ENCODE measurements at places on chromosomes 4 and X.
A peak's percentile ranks its signal among the peaks of the same experiment; 100 is the strongest.

DNA sequence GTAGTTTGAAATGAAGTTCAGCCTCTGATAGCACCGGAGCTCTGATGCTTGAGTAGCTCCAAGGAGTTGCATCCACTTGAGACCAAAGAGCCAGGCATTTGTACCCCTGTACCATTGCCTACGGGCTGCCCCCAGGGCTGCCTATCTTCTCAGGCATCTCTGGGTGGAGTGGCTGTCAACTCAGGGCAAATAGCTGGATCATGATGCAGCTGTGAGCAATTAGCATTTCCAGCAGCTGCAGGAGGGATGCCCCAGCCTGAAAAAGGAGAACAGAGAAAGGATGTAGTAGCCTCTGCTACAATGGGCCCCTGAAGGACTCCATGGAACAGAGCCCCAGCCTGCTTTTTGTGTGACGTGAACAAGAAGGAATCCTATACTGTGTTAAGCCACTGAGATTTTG, 492.6 kb downstream of the BCOR start:
- DNase-seq, result peak; percentile 6

- no peak for DNase-seq
Observed at GRCh38 chr4:30386266-30386895, 333.8 kb upstream of the PCDH7 start.

DNA sequence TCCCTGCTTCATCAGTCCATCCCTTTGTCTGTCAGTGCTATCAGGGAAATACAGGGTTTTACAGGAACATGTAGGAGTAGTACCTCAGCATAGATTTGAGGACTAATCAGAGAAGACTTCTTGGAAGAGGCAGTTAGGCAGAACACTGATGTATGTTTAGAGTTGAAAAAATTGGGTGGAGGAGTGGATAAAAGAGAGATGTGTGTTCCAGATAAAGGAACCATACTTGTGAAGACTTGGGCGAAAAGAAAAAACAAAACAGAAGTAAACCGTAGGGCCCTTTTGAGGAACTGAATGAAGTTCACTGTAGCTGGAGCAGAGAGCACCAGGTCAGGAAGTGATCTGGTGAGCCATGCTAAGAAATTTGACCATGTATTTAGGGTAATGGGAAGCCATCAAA, 32.3 kb downstream of the AFF1 start:
- no peak for DNase-seq

GRCh38 chrX:16946971-16947562, 609 bp downstream of the REPS2 start:
- DNase-seq, result peak; percentile 72

DNA sequence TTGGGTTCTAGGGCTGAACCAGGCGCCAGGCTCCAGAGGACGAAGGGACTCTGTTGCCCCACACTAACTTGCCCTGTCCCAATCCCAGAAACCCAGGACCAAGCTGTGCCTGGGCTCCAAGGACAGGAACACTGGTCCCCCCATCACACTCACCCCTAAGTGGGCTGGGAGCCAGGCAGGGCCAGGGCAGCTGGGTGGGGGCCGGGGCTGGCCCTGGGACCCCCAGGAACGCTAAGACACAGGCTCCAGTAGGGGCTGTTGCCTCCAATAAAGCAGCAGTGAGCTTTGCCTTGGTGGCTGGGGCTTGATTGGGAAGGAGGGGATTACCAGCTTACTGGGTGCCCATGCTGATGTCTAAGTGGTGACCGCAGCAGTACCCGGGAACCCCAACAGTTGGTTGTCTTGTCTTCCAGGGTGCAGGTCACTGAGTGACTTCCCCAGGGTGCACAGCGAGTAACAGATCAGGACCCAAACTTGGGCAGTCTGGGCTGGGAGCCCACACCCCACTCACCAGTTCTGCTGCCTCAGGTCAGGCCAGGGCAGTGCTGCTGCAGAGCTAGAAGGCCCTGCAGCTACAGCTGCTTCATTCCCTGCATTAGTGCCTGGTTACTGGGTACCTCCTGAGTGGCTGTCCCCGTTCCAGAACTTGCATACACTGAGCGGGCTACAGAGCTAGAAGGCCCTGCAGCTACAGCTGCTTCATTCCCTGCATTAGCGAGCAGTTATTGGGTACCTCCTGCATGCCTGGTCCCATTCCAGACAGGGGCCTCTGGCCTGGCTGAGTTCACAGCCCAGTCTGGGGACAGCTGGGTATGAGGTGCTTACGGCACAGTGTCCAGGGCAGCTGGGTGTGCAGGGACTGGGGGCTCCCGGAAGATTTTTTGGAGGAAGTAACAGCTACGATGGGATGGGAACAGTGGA, 9.4 kb upstream of the ADD1 start:
- no peak for DNase-seq

- no peak for DNase-seq
Observed at GRCh38 chrX:21747558-21747957, 10.4 kb downstream of the SMPX start.

- no peak for DNase-seq
Observed at GRCh38 chrX:67568769-67569168, 24.9 kb downstream of the AR start.

GRCh38 chr4:86831262-86832130, 17.7 kb downstream of the SLC10A6 start:
- peak; percentile 43 for DNase-seq

DNA sequence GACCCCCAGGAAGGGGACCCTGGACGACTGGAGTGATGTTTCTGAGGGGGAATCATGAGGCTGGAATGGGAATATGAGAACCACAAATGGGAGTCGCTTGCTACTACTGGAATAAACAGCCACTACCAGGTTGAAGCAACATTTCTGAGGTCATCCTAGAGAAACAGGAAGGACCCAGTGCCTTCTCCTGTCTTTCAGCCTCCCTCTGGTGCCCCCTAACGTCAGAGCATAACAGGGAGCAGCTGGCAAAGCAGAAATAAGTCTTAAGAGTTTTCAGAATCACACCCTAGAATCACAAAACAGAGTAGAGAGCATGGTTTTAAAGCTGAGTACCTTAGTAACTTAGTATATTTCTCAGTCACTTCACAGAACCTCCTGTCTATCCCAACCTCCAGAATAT, 347.8 kb upstream of the PITX2 start:
- peak; percentile 20 for DNase-seq

DNA sequence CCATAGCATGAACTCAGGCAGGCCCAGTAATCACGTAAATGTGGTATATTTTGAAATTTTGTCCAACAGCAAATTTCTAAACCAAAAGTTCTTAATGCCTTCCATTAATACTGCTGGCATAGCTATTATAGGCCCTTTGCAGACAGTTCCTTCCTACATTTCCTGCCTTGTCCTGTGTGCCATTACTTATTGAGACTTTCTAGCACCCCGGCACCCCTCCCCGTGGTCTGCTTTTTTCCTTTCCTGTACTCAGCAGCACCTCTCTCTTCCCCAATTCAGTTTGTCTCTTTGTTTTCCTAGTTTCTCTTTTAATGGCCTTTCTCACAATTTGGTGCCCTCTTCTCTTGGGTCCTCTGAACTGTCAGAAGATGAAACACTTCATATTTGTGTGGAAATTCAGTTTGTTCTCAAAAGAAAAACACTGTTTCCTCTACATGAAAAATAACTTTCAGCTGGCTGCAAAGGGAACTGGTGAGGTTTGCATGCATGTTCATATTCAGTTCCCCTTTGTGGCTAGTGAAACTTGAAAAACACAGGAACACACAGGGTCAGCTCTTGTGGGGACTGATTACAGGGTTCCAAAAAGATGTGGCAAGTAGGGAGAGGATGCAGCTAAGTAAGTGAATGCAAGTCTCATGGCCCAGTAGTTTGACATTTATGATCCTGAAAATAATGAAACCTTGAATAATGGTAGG, 17.1 kb downstream of the GPR34 start:
- DNase-seq, result no peak

GRCh38 chr4:186428481-186428880, 126.9 kb downstream of the MTNR1A start:
- DNase-seq, result no peak
